ENCODE measurements at places on chromosomes 4 and X.

DNA sequence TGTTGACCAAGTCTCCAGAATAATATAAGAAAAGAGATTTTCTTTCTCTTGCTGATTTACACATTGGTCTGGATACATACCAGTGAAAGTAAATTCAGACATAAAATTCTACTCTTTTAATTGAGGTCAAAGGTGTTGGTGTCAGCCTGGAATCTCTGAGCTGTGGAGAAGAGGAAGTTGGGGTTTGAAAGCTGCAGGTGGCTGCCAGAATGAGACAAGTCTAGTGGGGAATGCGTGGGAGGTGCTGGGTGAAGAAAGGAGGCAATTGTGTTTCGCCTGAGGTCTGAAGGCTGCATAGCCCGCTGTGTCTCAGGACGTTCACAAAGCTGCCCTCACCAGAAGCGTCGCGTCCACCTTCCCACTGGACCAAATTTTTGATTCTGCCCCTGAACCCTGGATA is 31.2 kb downstream of the PHEX start:
- DNase-seq: no peak

DNA sequence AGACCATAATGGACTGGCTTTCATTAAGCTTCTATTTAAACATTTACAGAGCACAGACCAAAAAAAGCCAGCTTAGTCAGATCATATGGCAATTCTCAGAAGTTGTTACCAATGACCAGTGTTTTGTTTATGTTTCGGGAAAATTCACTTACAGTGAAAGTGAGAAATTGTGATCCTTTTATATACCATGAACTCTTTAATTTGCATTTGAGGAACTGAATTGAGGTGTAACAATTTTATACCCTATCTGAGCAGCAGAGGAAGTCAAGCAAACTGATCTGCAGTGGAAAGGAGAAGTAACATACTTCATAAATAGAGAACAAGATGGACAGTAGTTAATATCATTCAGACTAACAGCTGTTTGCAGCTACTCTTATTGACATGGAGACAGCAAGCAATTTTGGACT is 97.1 kb downstream of the TMA16 start:
- no peak for DNase-seq

DNA sequence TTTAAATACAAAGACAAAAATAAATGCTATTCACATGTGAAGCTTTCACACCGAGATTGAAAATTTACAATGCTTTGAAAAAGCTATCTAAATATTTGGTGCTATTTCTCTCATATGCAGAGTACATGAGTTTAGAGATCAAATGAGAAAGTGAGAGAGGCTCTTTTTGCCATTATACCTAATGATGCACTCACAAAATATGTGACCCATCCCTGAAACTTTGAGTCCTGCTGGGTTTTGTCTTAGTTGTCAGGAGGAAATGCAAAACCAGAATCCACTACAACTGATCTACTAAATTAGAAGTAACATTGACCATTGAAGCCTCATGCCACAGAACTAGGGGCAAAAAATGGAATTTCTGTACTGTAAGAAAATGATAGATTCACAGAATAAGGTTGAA is 251.7 kb downstream of the MAPK10 start:
- DNase-seq: peak; percentile 37

DNA sequence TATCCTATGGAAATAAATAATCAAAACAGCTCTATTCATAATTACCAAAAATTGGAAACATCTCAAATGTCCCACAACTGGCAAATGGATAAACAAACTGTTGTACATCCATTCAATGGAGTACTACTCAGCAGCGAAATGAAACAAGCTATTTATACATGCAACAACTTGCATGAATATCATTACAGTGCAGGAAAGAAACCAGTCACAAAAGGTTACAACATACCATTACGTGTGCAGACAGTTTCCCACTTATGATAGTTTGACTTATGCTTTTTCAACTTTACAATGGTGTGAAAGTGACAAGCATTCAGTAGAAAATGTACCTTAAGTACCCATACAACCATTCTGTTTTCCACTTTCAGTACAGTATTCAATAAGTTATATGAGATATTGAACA is 82.3 kb downstream of the NEK1 start:
- DNase-seq: no peak

GRCh38 chrX:51955200-51955599 is 61.8 kb downstream of the MAGED1 start:
- no peak for DNase-seq

DNA sequence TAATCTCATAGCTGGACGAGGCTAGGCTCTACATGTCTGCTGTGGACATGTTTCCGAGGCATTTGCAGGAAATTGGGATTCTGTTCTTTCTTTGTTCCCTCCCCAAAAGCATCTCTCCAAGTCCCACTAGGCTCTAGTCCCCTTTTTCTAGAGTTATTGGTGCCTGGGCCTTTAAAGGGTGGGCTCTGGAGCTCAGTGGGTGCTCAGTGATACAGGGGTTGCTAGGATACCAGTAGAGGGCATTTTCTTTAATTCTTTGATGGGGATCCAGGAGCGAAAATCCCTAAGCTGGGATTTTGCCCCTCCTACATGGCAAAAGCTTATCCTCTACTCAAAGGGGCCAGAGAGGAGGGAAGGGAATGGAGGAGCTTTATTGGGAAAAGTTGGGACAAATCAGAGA is 34.2 kb downstream of the ARHGEF9 start:
- no peak for DNase-seq

DNA sequence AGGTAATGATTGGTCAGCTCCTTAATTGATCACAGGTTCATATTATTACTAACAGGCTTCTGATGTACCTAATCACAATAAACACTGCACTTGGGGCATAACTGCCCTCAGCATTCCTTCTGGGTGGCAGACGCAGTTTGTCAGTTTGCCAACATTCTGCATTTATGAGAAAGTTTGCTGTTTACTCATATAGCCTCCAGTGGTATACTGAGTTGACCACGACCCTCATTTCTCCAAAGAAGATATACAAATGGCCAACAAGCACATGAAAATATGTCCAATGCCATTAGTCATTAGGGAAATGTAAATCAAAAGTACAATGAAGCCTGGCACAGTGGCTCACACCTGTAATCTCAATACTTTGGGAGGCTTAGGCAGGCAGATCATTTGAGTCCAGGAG is 26.3 kb downstream of the EFHC2 start:
- DNase-seq: no peak

DNA sequence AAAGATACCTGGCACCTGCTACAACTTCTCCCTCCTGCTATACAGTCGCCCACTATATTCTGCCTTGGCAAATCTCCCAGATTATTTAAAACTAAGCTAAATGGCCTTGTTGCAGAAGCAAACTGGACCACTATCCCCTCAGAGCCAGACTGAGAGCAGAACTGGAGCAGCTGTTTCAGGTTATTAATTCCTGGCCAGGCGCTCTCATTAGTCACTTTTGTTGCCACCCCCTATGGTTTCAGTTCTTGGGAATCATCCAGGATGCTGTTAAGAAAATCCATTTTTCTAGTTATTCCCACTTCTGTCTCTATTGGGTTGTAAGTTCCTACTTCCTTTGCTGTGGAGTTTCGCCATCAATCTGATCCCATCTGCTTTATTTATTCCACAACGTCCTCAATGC is 30.1 kb downstream of the ADGRA3 start:
- DNase-seq: peak; percentile 67

- no peak for DNase-seq
Observed at GRCh38 chrX:109707319-109707718, 25.7 kb downstream of the ACSL4 start.

- DNase-seq: no peak
Observed at GRCh38 chr4:40710484-40711254, 39.1 kb upstream of the NSUN7 start.

DNA sequence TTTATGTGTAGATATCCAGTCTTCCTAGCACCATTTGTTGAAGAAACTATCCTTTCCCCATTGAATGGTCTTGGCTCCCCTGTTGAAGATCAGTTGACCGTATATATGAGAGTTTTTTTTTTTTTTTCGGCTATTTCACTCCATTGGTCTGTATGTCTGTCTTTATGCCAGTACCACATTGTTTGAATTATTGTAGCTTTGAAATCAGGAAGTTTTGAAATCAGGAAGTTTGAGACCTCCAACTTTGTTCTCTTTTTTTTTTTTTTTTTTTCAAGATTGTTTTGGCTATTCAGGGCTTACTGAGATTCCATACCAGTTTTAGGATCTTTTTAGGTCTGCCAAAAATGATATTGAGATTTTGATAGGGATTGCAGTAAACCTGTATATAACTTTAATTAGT is 4.3 kb upstream of the SCD5 start:
- DNase-seq: no peak

- DNase-seq: no peak
Observed at GRCh38 chr4:7040765-7041164, 2.4 kb upstream of the TADA2B start.

- DNase-seq: no peak
Observed at GRCh38 chrX:100658941-100659381, 15.0 kb downstream of the SRPX2 start.

DNA sequence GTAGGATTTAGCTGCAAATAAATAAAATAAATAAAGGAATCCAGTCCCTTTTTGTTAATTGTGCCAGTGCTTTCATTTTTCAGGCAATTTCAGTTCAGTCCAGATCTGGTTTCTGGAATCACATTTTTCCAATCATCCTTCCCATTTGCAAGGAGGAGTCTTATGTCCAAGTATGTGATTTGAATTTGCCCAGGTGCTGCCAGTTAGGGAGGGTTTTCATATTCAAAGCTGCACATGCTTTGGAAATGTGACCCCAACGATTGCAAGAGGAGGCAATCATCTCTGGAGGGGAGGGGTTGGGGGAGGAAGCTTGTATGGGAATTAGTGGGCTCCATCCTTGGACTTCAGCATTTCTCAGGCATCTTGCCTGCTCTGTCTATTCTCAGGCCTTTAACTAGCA is 4.4 kb downstream of the PLAC1 start:
- DNase-seq: no peak

- no peak for DNase-seq
Observed at GRCh38 chr4:63937961-63938360, 471.3 kb downstream of the TECRL start.

DNA sequence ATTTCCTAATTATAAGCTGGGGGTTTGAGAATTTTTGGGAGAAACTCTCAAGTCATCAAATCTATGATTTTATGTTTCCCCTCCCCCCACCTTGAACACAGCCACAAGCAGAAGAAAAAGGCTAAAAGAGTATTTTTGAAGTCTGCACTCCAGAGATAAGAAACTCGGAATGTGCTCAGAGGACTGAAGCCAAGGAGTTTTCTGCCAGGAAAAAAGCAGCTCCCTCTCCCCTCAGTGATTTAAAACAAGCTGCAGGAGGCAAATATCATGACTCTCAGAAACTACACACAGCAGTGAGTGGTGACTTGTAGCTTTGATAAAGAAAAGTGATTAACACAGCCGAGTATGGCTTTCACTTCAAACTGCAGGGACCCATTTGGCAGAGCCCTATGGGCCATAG is 800.2 kb upstream of the FTHL17 start:
- no peak for DNase-seq

GRCh38 chr4:110411574-110412011 is 64.4 kb upstream of the ENPEP start:
- no peak for DNase-seq

DNA sequence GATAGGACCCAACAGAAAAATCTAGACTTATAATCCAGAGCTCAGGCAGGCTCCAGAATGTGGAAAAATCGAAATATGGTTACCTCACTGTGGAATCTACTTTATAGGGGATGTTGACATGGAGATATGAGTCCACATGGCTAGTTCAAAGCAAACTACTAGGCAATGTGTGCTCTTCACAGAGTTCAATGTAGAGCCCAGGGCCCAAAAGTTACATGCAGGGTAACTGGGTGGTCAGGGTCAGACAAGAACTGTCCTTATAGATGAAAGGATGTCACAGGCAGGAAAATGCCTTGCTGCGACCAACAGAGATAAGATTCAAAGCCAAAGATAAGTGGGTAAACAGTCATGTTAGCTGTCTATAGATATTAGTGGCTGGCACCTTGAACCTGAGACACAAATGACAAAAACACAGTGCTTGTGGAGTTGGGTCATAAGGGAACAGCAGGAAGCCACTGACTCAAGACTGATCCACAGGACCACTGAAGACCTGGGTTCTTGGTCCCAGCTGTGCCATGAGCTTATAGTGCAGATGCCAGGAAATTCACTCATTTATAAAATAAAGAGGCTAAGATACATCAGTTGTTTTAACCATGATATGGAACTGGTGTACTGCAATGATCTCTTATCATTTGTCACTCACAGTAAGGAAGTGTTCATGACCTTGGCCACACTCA is 101.7 kb upstream of the MBNL3 start:
- DNase-seq: no peak

DNA sequence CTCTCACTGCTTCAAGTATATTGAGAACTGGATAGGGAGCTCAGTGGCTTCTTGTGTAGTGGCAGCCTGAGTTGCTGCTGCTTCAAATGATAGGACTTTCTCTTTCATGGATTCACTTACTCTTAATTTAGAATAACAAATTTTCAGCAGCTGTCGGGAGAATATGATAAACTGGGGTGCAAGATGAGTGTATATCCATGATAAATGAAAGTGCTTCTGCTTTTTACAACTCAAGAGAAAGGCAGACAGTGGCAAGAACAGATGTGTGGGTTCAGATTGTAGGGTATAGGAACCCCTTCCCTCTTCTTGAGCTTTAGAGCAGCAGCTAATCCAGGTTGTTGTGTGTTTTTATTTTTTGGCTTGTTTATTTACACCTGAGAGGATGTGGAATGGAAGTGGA is 1.0 kb downstream of the SH3BGRL start:
- DNase-seq: no peak

- DNase-seq: no peak
Observed at GRCh38 chrX:116230130-116230898, 59.8 kb downstream of the AGTR2 start.

GRCh38 chr4:1516881-1517480 is 110.7 kb upstream of the NKX1-1 start:
- no peak for DNase-seq

DNA sequence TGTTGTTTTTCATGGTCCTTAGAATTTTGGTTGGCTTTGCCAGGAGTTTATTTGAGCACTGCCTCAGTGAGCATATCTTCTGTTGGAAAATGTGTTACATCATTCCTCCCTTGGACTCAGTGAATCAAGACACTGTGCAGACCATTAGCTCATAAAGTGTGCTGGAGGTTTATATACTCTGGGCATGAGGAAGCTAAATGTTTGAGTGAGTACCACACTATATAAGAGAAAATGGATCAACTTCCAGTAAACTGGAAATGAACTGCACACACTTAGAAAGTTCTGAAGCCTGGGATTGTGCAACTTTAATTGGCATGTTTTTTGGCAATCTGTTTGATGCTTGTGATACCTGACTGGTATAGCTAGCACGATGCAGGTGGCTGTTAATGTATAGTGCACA is 75.9 kb downstream of the LIMCH1 start:
- no peak for DNase-seq

DNA sequence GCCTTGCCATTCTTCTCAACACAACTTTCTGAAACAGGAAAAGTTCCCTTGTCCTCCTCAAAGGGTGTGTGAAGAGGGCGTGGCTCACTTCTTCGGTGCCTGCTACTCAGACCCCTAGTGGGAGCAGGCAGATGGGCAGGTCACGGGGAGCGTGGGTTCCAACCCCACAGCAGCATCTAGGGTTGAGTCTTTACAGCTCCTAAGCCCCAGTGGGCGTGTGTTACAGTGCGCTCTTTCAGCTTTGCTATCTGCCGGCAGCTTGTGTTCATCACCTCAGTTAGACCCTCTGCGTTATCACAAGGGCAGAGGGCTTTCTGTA is 57.5 kb upstream of the KLF3 start:
- no peak for DNase-seq

- peak; percentile 29 for DNase-seq
Observed at GRCh38 chr4:89324671-89325070, 17.1 kb upstream of the GPRIN3 start.

- DNase-seq: no peak
Observed at GRCh38 chr4:147760176-147760575, 28.3 kb downstream of the ARHGAP10 start.

- DNase-seq: no peak
Observed at GRCh38 chr4:139191373-139191772, 14.4 kb upstream of the ELF2 start.

All from GM03348 (cell line).